Suppressor macrophage treated with lipopolysaccharide for 4 hours (primary cell): ENCODE measurements at places on chromosomes 5 and 9.

DNA sequence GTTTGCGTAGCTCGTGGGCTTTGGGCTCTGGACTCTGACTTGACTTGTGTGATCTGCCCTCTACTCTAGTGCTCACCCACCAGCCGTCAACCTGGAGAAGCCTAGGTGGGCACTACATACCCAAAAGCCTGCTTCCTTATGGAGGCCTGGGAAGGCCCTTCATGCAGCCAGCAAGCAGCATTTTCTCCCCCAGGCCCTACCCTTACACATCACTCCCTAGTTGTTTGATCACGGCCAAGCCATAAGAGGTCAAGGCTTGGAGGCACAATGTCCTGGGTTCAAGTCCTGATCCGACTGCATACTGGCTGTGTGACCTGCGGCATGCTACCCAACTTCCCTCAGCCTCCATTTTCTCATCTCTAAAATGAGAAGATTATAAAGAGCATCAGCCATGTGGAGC lies 151.3 kb upstream of the EGFLAM start:
- DNase-seq: no peak

- DNase-seq: no peak
Observed at GRCh38 chr5:33507426-33507825, 66.7 kb downstream of the TARS1 start.

DNA sequence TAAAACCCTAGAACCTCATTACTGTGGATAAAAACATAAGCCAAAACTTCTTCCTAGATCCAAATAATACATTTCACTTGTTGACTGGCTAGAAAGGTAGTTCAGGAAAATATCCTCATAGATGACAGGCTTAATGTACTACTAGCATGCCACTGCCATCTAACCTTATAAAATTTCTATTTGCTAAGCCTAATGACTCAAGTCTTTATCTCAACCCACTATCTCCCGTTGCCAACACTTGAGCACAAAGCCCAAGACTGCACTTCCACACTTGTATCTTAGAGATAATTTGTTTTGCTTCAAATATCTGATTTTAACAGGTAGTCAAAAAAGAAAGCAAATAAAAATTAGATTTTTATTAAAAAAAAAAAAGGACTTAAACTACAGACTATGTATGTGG lies 42.7 kb downstream of the FBXL17 start:
- DNase-seq: no peak

DNA sequence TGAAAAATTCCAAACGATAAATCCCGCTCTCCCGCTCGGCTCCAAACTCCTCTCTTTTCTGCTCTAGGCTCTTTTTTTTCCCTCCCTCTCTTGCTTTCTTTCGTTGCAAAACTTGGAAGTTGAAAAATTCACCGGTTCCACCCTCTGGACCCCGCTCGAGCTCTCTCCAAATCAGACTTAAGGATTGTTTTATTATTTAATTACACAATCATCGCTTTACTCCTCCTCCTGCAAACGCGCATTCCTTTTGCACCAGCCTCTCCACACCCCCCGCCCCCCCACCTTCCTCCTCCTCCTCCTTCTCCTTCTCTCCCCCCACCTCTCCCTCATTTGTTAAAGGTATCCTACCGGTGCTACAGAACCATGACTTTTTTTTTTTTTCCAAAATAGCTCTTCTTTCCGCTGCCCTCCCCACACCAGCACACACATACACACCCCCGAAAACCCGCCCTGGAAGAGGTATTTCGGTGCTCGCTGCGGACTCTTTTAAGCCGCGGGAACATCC lies 535 bp upstream of the NFIB start:
- DNase-seq: no peak

DNA sequence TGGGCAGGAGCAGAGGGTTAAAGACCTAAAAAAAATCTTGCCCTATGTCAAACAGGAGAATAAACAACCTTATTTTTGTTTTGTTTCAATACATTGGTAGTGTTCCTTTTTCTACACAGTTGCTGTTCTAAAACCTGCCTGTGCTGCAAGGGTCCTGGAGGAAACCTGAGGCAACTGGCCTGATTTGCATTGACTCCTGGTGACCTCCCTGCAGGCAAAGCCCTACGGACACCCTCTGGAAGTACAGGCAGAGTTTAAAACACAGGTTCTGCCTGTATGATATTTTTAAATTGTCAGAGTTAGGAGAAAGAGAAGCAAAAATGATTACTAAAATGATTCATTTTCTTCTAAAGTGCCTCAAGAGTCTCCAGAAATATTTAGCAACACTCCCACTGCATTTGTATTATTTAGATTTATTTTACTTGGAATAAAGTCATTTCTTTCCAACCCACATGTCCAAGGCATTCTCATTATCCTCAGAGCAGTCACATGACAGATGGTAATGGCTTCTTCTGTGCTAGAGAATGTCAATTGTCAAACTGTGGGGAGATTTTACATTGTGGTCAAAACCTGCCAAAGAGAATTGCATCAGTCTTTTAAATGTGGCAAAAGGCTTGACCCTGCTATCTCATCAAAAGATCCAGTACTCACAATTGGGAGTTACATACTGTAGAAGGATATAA lies 559.6 kb downstream of the CETN3 start:
- no peak for DNase-seq

- peak; percentile 34 for DNase-seq
Observed at GRCh38 chr9:119961774-119962424, 592.7 kb upstream of the BRINP1 start.

DNA sequence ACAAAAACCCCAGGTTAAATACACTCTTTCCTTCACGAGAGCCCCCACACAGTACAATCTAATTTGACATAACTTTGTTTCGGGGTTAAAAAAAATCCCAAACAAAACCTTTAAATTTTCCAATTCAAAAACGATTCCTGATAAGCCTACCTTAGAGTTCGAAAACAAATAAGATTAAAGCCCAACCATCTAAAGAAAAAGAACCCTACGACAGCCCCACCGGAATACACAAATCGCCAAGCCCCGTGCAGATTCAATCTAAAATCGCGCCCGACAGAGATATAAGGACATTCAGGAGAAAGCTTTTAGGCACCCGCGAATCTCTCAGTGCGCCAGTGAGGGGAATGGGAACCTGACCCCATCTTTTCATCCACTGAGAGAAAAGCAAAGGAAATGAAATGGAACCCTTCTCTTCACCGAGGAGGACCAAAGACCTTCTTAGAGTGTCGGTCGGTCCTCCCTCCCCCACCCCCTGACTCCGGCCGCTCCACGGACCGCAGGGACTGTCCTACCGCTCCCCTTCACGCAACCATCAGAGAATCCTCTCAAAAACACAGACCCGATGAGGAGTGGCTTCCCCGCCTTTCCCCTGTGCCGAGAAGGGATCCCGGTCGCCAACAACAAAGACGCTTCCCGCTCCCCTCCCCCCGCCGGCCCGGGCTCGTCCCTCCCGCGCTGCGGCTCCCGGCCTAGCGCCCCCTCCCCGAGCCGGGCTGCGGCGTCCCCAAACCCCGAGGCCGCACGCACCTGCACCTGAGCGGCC lies 925 bp downstream of the ABHD17B start:
- peak; percentile 46 for DNase-seq

DNA sequence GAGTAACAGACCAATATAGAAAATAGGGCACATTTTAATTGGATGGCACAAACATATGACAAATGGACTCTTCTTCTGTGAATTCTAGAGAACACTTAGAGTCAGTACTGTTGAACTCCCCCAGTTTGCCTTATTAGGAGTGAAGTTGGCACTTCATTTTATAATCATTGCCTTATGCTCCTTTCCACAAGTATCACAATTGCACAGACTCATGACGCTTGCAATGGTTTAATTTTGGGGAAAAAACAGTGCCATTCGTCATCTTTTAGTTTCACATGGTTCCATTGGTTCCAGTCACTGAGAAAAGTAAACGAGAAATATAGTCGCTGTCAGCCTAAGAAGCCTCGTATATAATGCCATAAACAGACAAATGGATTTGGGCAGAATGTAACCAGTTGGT lies 71.2 kb downstream of the LURAP1L start:
- DNase-seq: no peak

DNA sequence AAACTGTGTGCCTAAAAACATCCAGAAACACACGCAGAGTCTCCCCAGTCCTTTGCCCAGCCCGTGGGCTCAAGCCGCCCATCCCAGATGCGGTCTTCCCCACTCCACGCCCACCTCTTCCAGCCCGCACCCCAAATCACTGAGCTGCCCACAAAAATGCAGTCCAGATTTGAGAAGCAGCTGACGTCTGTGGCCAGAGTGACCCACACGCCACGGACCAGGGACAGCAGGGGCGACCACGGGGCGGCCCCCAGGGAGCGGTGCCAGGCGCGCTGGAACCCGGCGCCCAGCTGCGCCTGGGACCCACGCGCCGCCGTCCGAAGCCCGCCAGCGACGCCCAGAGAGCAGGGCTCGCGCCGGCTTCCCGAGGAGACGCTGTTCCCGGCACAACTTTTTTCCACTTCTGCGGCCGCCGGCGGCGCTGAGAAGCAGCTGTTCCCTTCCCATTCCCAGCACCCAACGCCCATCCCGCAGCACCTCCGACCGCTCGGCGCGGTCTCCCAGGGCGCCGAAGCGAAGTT lies 674 bp downstream of the LHFPL2 start:
- peak; percentile 46 for DNase-seq

- peak; percentile 27 for DNase-seq
Observed at GRCh38 chr9:132114102-132114707, 34.5 kb upstream of the MED27 start.

DNA sequence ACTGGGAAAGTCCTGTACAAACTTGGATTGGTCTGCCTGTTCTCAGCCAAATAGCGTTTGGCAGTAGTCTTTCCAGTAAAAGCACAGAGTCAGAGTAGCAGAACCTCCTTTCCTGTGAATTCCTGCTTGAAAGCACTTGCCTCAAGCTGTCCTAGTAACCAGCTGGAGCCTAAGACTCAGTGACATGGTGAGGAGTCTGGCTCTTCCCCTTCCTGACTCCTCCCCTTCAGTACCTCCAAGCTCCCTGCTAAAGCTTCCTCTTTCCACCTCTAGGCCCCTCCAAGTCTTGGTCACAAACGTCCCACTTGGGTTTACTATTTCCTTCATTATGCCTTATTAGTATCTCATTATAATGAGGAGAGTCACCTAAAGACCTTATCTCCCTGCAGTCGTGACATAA lies 21.4 kb upstream of the FAM81B start:
- DNase-seq: no peak

DNA sequence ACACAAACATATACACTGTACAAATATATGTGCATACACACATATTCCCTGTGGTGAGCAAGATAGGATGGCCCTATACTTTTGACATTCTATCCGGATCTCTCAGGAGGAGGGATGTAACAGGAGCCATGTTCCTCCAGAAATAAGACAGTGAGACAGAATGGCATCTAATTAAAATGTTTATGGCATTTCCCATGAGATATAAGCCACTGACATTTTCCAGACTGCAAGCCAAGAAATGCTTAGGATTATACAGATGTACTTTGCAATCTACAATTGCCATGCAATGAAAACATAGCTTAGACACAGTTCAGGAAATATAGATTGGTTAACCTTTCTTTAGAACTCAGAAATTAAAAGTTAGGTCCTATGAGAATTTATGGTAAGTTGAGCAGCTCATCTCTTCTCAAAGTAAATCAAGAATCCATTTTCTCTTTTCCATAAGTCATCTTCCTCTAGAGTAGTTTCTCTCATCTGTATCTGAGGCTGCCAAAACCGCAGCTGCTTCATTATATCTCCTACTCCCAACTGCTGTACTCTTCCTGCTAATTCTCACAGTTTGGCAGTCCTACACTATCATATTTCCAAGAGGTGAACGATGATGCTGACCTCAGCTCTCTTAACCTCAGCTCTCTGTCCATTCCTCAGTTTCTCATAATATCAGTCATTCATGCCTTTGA lies 1719.1 kb downstream of the MAT2B start:
- no peak for DNase-seq

GRCh38 chr5:141821430-141821925 lies 56.7 kb downstream of the PCDH1 start:
- DNase-seq: no peak

- DNase-seq: no peak
Observed at GRCh38 chr5:168300326-168301182, 9.1 kb downstream of the WWC1 start.

GRCh38 chr5:159359408-159359807 lies 29.1 kb upstream of the IL12B start:
- DNase-seq: peak; percentile 75
